ENCODE measurements at places on chromosomes 1 and 21. TPM values are rescaled to one million over a fixed set of nuclear protein-coding genes. Genes with fewer than 3 reads are reported as not detected.

The HRNR gene
- total RNA-seq, result not detected

The FUCA1 gene
- total RNA-seq, result 12.2 TPM

The ASCL5 gene
- not detected for total RNA-seq

The SELL gene
- total RNA-seq, result 1.1 TPM

DNA sequence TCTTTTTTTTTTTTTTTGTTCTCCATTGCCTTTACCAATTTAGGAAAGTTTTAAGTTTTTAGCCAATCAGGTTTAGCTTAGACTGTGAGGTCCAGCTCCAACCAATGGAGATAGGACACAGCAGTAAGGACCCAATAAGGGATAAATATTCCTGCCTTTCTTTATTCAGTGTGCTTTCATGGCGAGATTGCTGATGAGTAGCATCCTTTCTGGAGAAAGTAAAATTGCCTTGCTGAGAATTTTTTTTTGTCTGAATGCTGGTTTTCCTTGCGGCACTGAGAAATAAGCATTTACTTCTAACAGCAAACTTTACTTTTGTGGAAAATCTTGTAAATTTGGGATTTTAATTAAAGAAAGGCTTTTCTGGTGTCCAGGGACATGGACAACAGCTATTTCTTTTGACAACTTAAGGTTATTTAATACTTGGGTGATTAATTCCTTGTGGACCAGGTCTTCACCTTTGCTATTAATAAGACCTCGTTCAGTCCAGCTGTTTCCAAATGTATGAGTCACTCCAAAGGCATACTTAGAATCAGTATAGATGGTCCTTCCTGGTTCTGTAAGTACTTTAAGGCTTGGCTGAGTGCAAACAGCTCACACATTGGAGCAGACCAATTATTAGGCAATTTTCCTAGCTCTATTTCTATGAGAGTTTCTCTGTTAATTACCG, 54.1 kb downstream of the SERINC2 start:
- DNase-seq, result no peak
